ENCODE measurements at places on chromosomes 4 and X.

DNA sequence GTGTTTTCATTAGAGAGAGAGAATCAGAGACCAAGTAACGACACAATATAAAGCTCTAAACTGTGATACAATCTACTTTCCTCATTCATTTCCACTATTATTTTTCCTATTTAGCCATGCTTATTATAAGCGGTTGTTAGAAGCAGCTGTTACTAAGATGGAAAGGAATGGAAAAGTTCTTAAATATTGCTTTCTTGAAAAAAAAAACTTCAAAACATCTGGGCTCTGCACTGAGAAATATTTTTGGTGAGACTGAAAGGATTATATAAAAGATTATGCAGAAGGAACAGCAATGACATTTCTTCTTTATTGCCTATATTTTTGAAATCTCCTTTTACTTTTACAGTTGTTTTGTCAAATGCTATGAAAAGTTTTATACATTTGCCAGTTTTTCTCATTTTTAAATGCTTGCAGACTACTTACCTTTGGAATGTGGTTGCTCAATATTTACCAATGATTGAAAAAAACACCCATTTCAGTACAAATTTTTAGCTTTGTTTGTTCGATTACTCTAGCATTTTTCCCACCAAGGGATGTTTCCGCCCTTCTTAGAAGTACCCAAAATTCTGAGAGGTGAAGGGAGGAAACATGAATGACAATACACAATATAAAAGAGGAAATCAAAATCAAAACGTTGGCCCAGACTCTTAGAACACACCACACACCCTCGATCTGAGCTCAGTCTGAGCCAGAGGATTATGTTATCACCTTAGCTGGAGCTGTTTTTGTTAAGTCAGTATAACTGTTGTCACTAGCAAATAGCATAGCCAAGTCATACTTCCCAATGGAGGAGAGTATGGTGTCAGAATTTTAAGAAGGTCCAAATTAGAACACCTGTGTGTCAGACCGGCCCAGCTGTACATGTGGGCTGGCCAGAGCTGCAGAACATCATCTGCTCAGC is 18.4 kb downstream of the DKK2 start:
- DNase-seq: no peak

DNA sequence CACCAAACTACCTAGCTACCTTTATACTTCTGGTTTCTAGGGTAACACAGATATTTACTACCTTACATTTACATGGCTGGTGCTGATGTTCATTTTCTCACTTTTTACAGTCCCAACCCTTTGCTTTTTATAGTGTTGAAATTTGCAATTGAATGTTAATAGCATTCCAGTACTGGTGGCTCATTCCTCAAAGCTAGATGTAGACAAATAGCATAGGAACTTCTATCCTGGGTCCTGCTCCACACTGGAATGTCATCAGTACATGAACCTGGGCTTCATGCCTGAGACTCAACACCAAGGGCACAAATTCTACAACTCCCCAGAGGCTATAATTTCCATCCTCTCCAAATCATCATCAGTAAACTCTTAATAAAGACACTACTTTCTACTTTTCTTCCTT is 10.3 kb upstream of the TRMT2B start:
- no peak for DNase-seq

DNA sequence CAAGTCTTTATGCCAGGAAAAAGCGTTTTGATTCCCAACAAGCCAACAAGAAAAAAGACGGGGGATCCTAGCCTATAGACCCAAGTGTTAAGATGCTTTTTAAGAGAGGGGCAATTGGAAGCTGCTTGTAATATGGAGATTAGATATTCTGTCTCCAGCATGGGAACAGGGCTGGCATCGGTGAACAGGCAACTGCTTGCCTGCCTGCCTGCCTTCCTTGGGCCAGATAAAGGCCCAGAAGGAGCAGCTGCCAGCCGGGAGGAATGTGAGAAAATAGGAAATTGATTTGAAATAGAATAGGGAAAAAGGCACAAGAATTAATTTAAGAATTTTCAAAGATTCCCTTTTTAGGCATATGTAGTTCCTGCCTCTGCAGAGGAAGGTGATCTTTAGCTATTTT is 192.2 kb downstream of the TENM3 start:
- DNase-seq: no peak

DNA sequence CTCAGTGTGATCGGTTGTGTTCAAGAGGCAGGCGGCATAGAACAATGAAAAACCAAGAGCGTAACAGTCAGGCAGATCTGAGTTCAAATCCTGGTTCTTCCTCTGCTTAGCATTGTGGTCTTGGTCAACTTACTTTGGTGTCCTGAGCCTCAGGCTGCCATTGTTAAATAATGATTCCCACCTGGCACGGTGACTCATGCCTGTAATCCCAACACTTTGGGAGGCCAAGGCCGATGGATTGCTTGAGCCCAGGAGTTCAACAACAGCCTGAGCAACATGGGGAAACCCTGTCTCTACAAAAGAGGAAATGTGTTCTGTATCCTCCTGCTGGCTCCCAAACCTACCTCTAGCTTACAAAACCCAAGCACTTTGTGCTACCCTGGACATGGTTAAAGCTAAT is 129.0 kb upstream of the STX18 start:
- DNase-seq: no peak

GRCh38 chrX:139290310-139290709 is 240.2 kb upstream of the F9 start:
- DNase-seq: no peak

DNA sequence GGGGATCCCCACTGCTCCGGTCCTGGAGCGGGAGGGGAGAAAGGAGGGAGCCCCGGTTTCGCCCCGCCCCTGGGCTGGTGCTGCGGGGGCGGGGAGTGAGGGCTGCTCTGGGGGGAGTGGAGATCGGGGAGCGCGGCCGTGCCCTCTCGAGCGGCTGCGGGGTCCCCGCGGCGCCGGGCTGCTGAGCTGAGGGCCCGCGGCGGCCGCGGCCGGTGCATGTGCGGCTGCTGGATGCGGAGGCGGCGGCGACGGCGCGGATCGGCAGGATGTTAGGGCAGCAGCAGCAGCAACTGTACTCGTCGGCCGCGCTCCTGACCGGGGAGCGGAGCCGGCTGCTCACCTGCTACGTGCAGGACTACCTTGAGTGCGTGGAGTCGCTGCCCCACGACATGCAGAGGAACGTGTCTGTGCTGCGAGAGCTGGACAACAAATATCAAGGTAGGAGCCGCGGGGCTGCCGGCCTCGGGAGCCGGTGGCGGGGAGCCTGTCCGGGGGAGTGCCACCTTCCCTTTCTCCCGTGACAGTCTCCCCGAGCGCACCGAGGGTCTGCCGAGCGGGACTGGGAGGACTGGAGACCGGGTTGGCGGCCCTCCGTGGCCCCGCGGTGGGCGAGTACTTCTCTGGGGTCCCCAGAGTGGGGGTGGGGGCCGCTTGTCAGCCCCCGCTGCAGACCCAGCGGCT is at the start of gene ING2:
Gene ING2, plus strand, starts transcription at position 129 of the 681 bp plus-strand sequence. Its CDS starts 138 bp downstream, at position 267.
- DNase-seq: no peak

DNA sequence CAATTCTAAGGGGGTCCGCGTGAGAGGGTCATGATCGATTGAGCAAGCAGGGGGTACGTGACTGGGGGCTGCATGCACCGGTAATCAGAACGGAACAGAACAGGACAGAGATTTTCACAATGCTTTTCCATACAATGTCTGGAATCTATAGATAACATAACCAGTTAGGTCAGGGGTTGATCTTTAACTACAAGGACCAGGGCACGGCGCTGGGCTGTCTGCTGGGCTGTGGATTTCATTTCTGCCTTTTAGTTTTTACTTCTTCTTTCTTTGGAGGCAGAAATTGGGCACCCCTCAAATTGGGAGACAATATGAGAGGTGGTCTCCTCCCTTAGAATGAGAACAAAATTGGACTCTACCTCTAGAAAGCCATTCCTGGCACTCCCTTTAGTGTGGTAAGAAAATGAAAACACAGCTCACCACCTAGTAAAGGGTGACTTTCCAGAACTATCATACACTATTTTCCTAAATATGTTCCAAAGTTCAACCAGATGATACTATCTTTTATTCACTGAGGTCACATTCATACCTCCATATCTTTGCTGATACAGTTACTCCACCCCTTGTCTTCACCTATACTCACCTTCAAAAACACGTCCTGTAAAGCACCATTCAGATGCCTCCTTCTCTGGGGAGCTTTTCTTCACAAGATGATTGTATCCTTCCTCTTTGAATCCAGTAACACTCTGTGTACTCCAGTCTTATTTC is 1058.3 kb upstream of the SLIT2 start:
- no peak for DNase-seq

DNA sequence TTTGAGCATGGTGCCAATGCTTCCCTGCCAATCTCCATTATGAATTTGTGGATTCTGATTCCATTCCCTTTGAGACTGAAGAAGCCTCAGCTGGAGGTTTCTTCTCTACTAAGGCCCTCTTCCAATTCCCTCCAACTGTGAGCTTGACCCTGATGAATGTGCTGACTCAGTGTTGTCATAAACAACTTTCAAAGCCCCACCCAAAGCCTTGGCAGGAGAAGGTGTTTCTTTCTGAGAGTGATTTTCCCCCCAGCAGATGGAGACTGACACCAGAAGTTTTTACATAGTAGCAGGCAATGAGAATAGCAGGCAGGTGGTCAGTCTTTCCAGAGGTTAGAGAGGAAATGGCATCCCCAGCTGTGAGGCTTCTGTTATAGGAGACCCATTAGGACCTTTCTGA is 53.1 kb downstream of the OCRL start:
- DNase-seq: no peak

- no peak for DNase-seq
Measured at GRCh38 chrX:12994321-12994720, 19.4 kb downstream of the TMSB4X start.

GRCh38 chr4:108276690-108277089 is 108.0 kb upstream of the LEF1 start:
- DNase-seq: no peak

DNA sequence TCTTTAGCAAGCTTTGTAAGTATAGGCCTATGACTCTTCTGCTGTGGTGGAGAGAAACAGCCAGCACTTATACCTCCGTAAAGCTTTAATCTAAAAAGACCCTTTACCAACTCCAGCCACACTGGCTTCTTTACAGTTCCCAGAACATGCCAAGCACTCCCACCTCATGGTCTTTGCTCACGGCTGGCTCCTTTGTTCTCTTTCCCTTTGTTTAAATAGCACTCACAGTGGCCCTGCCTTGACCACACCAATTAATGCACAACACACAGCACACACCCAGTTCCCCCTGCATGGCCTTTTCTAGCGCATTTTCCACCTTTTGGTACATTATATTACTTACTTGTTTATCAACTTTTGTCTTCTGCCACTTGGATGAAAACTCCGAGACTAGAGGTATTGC is 18.9 kb downstream of the PPID start:
- DNase-seq: no peak

- no peak for DNase-seq
Measured at GRCh38 chrX:31858915-31859314, 787.1 kb upstream of the FTHL17 start.

- DNase-seq: no peak
Measured at GRCh38 chr4:88660446-88661294, 37.0 kb downstream of the NAP1L5 start.

- no peak for DNase-seq
Measured at GRCh38 chrX:96683997-96684338, 674 bp upstream of the DIAPH2 start.

- DNase-seq: no peak
Measured at GRCh38 chrX:69149466-69150280, 15.6 kb downstream of the PJA1 start.

GRCh38 chr4:18458465-18458864 is 436.9 kb upstream of the LCORL start:
- no peak for DNase-seq

GRCh38 chrX:72314881-72315280 is 9.2 kb upstream of the CITED1 start:
- DNase-seq: no peak

DNA sequence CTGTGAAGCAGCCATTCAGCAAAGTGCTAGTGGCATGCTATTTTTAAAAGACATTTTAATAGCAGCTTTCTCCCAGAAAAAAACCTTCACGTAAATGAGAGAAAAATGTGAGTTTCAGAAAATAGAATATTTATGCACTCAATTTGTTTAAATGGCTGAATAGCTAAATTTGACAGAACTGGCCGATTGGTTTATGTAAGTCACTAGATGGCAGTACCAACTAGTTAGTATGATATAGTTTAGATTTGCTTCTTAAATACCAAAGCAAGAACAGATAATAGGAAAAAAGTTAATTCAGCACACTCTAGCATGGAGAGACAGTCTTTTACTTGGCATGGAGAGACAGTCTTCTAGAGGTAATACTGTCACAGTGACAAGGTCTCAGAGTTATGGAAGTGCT is 250.1 kb downstream of the SNCA start:
- DNase-seq: no peak

- no peak for DNase-seq
Measured at GRCh38 chrX:120697053-120697452, 67.2 kb upstream of the C1GALT1C1 start.

- DNase-seq: no peak
Measured at GRCh38 chrX:121301822-121302221, 254.4 kb downstream of the GLUD2 start.

DNA sequence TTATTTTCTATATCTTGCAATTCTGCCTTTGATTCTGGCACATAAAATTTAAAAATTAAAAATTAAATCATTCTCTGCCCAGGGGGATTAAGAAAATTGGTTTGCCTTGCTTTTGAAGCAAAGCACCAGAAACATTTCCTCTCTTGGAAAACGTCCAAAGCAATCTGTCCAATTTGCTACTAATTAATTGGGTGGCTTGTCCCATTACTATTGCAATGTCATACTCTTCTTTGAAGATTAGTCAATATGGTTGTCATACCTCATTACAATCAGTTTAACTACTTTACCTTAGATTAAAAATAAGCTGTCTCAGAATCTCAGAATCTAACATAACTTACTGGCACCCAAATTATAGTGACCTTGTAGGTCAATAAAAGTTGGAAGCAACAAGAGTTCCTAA is 208.8 kb downstream of the TMA16 start:
- no peak for DNase-seq

GRCh38 chrX:64291123-64291522 is 60.7 kb upstream of the ASB12 start:
- DNase-seq: no peak

GRCh38 chrX:134174273-134174660 is 62.7 kb upstream of the CCDC160 start:
- DNase-seq: no peak

DNA sequence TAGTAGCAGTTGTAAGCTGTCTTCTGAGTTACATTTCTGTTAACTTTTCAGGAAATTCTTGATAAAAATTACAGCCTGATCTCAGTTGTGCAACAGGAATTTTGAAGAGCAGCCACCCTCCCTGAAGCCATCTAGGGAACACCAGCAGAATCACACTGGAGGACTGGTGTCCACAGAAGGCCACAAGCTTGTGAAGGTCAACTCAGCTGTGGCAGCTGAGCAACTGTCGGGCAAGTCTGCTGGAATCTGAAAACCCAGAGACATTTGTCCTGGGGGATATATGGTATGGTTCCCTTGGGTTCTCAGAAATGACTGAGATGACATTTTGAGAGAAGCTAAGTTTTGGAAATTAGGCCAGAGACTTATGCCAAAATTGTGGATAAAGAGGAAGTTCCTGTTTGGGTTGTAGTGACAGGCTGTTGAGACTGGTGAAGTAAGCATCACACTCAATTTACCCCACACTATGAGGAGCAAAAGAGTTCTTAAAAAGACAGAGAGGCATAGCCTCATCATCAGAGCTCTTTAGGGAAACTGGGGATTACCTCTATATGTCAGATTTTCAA is 78.1 kb upstream of the TNIP3 start:
- DNase-seq: no peak

Measured in pulmonary artery endothelial cell (primary cell).